HuH-7 (cell line): ENCODE measurements at places on chromosomes 7 and 10.
A peak's percentile ranks its signal among the peaks of the same experiment; 100 is the strongest.

- peak; percentile 36 for DNase-seq
Measured at GRCh38 chr7:158362912-158363905, 224.4 kb downstream of the PTPRN2 start.

DNA sequence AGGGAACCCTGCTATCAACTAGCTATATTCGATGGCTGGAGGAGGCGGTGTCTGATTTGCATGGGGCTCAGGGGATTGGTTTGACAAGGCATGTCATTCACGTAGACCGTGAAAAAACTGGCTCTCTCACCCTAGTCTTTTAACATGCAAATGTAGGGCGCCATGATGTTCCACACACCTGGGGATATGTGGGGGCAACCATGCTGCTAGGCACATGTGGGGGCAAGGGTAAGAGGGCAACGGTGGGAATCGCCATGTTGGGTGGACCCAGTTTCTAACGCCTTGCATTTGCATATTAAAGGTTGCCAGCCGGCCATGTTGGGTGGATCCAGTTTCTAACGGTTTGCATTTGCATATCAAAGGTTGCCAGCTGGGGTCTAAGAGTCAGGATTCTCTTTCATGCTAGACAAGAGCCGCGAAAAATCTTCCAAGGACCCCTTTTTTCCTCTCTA, 419.2 kb upstream of the NFE2L3 start:
- no peak for DNase-seq

DNA sequence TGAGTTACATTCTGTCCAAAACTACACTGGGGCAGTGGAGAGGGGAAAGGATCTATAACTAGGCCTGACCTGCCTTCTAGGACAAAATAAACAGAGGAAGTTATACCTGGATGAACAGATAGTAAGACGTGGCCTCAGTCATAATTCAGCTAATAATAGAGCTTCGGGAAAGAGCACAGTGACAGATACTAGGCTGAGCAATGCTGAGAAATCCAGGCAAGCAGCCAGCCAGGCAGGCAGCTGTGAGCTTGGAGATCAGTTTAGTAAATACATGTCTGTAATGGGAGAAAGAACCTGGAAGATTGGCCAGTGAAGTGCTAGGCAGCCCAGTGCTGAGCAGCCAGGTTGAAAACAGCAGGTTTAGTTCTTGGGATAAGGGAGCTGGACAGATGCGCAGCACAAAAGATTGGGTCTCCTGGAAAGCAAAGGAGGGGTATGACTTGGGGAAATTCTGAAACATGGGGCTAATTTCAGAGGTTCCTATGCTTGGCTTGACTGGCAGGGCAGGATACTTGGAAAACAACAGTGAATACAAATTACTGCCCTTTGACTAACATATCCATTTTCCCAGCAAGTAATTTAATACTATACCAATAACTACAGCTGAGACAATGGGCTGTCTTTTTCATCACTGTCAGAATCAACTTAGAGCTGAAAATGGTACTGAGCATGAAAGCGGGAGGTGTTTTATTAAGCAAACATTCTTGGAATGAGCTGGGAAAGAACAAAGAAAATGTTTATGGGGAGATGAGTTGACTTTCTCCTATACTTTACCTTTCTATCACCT, 140.8 kb downstream of the DGKB start:
- no peak for DNase-seq

DNA sequence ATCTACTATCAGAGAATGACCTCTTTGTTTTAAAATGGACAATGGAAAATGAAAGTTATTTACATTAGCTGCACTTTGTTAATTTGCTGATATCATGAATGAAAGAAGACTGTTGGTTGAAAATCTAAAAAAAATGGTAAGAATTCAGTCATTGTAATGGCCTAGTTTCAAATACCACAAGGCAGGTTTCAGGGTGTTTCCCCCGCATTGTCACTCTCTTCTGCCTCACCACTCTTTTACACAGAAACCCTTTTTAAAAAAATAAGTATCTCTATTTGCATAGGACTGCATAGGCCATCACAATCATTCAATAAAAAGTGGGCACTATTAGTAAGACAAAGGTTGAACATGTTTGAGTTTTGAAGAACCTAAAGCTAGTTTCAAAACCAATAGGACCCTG, 737.1 kb downstream of the INHBA start:
- no peak for DNase-seq

DNA sequence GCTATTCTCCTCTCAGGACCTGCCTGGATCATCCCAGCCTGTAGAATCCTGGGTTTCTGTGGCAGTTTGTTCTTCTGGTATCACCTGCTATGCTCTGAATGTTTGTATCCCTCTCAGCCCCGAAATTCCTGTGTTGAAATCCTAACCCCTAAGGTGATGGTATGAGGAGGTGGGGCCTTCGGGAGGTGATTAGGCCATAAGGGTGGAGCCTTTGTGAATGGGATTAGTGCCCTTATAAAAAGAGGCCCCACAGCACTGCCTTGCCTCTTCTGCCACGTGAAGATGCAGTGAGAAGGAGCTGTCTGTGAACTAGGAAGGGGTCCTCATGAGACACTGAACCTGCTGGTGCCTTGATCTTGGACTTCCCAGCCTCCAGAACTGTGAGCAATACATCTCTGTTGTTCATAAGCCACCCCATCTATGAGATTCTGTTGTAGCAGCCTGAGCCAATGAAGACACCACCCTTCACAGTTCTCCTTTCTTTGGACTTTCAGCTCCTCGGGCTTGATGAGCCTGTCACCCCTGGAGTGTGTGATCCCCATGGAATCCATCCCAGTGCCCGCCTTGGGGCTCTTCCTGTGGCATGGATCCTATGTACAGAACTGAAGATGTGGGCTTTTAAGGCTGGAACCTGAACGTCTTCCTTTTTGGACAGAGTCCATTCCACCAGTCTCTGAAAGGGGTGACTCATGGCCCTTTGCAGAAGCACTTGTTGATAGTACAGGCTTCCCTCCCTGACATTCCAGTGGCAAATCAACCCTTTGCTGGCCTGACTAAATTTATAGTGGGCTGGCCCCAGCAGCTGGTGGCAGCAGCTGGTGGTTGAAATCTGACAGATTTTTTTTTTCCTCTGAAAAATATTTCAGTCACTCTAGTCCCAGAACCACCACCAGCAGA, 138.0 kb downstream of the TACC2 start:
- no peak for DNase-seq

GRCh38 chr7:123633553-123633952, 22.1 kb upstream of the LMOD2 start:
- DNase-seq: no peak

- no peak for DNase-seq
Measured at GRCh38 chr7:132202541-132202940, 373.7 kb downstream of the PLXNA4 start.

DNA sequence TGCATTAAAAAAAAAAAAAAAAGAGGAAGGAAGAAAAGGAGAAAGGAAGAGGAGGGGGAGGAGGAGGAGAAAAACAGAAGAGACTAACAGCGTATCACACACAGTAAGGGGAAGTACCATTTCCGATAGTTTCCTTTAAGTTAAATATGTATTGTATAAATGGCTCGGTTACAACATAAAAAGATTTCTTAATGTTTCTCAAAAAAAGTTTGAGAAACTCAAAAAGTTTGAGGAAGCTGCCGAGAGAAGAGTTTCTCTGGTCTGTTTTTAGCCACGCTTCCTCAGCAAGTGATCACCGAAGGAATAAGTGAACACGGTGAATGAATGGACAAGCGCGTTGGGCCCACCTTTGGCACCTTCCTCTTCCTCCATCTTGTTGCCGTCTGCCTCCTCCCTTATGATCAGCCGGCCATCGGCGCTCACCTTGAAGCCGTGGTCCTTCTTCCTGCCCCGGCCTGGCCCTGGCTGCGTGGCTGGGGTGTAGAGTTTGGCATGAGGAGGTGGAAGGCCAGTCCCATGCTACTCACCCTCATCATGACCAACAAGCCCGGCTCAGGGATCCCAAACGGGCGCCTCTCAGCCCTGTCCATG, 31.3 kb upstream of the FRAT2 start:
- no peak for DNase-seq

DNA sequence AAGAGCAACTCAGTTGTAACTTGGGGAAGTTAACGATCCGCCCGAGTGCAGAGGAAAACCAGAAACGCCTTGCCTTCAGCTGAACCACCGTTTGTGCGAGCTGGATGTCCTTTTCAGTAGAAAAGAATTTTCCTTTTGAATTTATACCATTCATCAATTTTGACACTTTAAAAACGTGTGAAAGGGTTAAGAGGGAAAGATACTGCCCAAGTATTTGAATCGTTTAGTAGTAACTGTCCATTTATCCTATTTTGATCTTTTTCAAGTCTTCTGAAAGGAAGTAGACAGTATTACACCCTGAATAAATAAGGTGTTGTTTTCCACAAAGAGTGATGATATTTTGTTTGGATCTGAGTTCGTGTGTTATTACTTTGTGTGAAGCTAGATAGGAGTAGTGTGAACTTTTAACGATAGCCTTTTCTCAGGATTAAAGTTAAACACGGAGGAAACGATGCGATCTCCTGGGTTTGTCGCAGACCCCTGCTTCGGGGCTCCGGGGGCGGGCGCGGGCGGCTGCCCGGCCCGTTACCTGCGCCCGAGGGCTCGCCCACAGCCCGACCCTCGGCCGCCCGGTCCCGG, 830 bp upstream of the BMI1 start:
- no peak for DNase-seq

DNA sequence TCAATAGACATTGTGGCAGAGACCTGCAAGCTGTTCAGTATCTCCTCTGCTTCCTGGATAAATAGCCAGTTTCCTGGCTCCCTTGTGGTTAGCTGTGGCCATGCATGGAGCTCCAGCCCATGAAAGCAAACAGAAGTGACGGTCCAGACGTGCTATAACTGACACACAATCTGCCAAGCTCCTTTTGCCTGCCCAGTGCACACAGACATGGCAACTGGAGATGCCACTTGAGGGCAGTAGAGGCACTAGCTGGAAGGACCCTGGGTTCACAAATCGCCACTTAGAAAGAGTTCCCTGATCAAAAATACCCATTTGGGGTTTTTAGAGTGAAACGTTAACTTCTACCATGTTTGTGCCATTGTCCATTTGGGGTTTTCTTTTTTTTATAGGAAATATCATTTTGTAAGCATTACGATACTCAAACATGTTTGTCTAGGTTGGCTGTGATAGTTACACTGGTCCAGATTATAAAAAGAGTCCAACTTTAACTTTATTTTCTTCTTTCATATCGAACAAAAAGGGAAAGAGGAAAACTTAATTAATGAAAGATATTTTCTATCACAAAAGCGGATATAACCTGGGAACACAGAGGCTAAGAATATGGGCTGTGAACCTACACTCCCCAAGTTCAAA, 31.3 kb downstream of the KIN start:
- peak; percentile 43 for DNase-seq

DNA sequence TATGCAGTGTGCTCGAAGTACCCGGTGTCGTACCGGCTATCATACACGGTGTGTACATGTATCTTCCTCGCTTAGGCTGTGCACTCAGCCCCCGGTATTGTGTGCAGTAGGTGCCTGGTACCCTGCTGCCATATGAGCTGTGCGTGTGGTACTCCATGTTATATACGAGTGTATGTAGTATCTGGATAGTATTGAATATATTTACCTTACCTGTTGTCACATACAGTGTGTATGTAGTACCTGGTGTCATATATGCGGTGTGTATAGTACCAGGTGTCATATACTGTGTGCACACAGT, 1.2 kb downstream of the ZMYND11 start:
- DNase-seq: peak; percentile 24

GRCh38 chr10:96216775-96217174, 54.6 kb downstream of the BLNK start:
- no peak for DNase-seq

DNA sequence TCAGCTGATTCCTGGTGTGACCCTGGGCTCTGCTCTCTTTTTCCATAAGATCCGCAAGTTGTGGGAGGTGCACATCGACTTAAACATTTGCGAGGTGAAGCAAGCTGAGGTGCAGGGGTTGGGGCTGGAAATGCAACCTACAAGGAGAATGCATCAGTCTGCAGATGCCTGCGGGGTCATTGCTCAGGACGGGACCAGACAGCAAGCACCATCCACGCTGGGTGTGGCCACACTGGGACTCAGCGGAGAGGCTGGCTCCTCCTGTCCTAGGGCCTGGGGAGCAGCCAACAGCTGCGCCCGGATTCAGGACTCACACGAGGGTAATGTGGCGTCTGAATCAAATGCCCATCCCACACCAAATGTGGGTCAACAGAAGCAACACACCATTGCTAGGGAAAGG, 33.8 kb downstream of the STK32C start:
- no peak for DNase-seq

GRCh38 chr7:75856536-75856935, 22.3 kb upstream of the RHBDD2 start:
- DNase-seq: no peak

DNA sequence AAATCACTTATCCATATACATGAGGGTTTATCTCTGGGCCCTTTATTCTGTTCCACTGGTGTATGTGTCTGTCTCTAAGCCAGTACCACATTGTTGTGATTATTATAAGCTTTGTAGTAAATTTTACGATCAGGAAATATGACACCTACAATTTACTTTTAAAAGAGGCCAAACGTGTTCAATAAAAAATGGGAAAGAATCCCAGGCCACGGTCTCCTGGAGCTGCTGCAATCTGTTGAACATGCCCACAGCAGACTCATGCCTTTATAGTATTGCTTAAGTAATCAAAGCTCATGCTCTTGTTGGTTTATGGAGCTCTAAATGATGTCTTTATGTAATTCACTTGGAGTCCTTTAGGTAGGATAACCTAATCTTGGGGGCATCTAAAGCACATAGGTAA, 273.0 kb downstream of the ZMYND11 start:
- DNase-seq: no peak

- no peak for DNase-seq
Measured at GRCh38 chr7:104040666-104041065, 51.2 kb upstream of the RELN start.

- DNase-seq: peak; percentile 69
Measured at GRCh38 chr10:104254493-104255310, at the start of gene GSTO1. TSS of gene GSTO1 (plus strand) at chr10:104254892. CDS start at chr10:104254929, 37 bp downstream.

GRCh38 chr7:33251301-33251700, 121.9 kb downstream of the BBS9 start:
- DNase-seq: no peak

DNA sequence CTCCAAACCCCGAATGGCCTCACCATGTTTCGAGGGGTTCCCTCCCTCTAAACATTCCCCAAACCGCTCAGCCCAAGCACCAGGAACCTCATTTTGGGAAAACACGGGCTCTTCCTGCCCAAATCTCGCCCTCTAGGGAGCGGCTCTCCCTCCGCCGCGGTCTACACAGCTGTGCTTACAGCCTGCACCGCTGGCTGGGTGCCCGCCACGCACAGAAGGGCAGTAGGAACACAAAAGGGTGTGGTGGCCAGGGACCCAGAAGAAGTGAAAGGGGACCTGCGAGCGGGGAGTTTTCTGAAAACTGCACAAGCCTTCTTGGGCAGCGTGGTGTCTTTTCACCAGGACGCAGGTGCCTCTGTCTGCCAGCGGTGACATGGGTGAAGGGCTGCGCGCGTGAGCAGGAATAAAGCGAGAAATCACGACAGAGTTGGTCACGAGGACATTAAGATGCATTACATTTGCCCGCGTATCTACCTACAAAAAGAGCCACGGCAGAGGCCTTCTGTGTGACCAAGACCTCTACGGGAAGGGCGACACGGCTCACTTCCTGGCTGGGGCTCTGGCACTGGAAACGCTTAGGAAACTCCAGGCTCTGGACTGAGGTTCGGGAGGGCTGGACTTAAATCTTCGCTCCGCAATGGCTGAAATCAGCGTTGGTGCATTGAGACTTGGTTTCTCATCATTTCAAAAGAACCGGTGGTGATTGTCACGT, 171.7 kb downstream of the LSM5 start:
- DNase-seq: no peak

- DNase-seq: no peak
Measured at GRCh38 chr10:24262929-24263590, 54.1 kb downstream of the KIAA1217 start.

GRCh38 chr7:82559193-82559805, 115.7 kb upstream of the CACNA2D1 start:
- DNase-seq: no peak
